ENCODE measurements at places on chromosomes 3 and 15. TPM values are rescaled to one million over a fixed set of nuclear protein-coding genes. Genes with fewer than 3 reads are reported as not detected.

Gene USP50
- polyA plus RNA-seq, result not detected

Gene GOLGA8S
- polyA plus RNA-seq, result 0.08 TPM

- no peak for DNase-seq
- no peak overlapping the region for H3K27ac ChIP-seq
- no peaks in the 10 kb centered on the region for H3K27me3 ChIP-seq
- no peaks in the 10 kb centered on the region for H3K36me3 ChIP-seq
These were observed 25.9 kb downstream of the MELTF start for GRCh38 chr3:197003461-197004385.

DNA sequence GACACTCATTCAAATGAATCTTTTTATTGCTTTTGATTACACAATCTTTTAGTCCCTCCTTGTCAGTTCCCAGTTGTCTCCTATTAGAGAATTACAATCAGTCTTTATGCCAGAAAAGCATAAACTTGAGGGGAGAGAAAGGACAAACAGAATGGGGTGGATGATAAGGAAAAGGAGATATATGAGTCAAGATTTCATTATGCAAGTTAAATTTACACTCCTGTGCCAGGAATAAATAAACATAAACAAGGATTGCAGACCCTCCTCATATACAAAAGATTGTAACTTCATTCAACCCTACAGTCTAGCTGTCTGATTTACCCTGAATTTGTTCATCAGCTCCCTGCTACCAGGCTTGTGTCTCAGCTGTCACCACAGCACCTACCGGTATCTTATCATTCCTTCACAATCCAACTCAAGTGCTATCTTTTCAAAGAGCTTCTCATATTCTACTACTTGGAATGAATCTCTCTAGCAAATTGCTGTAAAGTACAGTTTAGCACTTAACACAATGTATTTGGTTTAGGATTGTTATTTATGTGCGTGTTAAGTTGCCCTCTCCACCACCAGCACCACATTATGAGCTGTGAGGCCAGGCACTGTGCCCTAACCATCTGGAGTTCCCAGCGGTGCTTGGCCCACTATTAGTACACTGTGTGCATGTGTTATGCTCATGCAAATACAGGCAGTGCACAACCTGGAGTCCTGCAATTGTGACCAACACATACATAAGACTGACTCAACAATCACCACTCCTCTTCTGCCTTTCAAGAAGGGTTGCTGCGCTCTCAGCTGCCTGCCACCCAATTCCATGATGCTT lies 504.1 kb downstream of the TBL1XR1 start:
- DNase-seq, result no peak
- H3K27ac ChIP-seq, result no peak overlapping the region
- no peaks in the 10 kb centered on the region for H3K27me3 ChIP-seq
- H3K4me3 ChIP-seq, result no peak overlapping the region
- peaks cover 3% of the 10 kb centered on the region for H3K4me1 ChIP-seq

GRCh38 chr3:159032311-159032710 lies 230.5 kb downstream of the MFSD1 start:
- H3K27me3 ChIP-seq, result no peaks in the 10 kb centered on the region
- H3K27ac ChIP-seq, result no peak overlapping the region
- no peaks in the 10 kb centered on the region for H3K4me1 ChIP-seq
- H3K4me3 ChIP-seq, result no peak overlapping the region

DNA sequence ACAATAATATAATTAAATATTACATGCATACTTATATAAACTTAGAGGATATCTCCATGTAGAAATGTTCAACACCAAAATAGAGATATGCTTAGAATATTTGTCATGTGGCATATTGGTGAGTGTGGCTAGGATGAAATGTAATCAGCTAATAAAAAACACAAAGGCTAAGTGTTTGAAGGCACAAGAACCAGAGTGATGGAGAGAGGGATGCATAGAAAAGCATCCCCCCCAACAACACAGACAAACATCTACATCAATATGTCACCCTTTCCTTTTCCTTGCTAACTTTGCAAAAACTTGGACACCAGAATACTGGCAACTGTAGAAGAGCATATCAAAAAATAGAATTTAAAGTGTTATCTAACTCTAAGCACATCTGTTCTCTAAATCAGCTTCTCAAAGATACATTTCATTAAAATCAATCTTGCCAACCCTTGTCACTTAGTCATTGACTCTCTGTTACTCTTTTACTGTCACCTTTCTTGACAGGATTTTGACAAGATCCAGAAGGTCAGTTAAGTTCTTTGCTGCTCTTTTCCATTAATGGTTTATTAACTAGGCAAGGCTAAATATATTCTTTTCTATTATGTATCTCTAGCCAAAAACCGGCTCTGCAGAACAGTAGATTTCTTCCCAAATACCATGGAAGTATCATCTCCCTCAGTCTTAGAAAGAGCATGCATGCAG lies 695.9 kb downstream of the OTOL1 start:
- no peaks in the 10 kb centered on the region for H3K36me3 ChIP-seq
- no peak overlapping the region for H3K27ac ChIP-seq
- no peaks in the 10 kb centered on the region for H3K4me1 ChIP-seq
- no peak overlapping the region for H3K4me3 ChIP-seq

DNA sequence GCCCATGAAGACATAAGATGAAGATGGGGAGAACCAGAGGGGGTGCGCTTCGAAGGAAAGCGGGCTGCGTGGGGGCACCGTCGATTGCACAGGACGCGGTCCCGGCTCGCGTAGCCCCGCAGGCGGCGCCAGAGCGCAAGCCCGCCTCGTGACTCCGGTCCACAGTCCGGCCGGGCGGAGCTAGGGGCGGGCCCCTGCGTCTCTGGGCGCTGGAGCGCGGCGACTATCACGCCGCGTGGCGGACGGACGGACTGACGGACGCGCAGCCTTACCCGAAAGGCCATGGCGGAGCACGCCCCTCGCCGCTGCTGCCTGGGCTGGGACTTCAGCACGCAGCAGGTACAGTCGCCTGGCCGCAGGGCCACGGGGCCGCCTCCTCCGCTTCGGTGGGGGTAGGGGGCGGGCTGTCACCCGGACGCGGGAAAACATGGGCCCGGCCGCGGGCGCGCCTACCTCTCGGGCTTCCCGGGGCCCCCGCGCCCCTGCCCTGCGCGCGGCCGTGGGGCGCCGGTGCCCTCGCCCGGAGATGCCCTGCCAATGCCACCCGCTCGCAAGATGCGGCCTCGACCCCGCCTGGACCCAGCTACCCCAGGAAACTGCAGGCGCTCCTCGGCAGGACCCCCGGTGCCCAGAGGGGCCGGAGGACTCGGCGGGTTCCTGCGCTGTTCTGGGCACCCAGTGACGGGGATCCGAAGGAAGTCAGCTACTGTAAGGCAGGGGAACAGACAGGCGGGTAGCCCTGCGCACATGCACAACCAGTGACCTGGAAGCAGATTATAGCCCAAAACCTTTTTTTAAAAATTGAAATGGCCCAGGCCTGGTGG lies at the start of gene XYLB:
Gene XYLB (plus strand): TSS at position 199 of the 824 bp plus-strand sequence. CDS start 84 bp downstream, at position 283.
- DNase-seq, result peak; percentile 88
- H3K27ac ChIP-seq, result no peak within 1 kb of the TSS
- H3K27me3 ChIP-seq, result no peaks in the 10 kb centered on the region
- no peaks in the 10 kb centered on the region for H3K36me3 ChIP-seq

- H3K4me1 ChIP-seq, result no peaks in the 10 kb centered on the region
- no peaks in the 10 kb centered on the region for H3K36me3 ChIP-seq
These were observed 43.8 kb upstream of the SLCO2A1 start for GRCh38 chr3:134073583-134073945.

DNA sequence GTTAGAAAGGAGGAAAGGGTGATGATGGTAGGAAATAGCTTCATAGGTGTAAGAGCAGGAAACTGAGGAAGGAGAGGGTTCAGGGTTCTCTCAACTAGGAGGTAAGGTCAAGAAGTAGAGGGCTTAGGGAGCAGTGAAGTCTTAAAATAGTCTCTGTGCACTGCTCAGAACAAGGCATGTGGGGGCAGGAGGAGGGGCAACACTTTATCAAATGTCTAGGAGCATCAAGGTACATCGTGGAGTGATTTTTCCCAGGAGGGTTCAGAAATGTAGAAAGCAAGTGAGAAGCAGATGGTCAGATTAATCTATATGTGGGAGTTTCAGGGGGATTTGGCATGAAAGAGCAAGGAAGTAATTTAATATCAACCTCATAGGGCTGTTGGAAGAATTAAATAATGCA lies 58.8 kb downstream of the TNIK start:
- no peaks in the 10 kb centered on the region for H3K4me1 ChIP-seq
- H3K27me3 ChIP-seq, result no peaks in the 10 kb centered on the region
- H3K4me3 ChIP-seq, result no peak overlapping the region
- H3K27ac ChIP-seq, result no peak overlapping the region
- no peaks in the 10 kb centered on the region for H3K36me3 ChIP-seq

GRCh38 chr15:31177951-31178350 lies 76.4 kb upstream of the TRPM1 start:
- no peaks in the 10 kb centered on the region for H3K36me3 ChIP-seq
- H3K27ac ChIP-seq, result no peak overlapping the region
- no peaks in the 10 kb centered on the region for H3K4me1 ChIP-seq
- DNase-seq, result no peak
- H3K27me3 ChIP-seq, result no peaks in the 10 kb centered on the region

DNA sequence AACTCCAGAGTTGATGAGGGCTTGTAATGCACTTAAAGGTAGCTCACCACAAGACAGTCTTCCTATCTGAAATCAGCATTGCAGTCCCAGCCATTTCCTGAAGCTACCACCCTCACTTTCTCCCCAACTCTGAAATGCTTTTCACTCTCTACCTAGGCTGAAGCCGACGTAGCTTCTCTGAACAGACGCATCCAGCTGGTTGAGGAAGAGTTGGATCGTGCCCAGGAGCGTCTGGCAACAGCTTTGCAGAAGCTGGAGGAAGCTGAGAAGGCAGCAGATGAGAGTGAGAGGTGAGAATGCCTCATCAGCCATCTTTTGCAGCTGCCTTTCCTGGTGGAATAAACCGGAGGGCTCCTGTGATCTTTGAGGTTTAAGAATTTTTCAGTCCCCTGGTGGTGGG lies 14.3 kb downstream of the TPM1 start:
- no peaks in the 10 kb centered on the region for H3K27me3 ChIP-seq
- no peak for DNase-seq
- H3K4me3 ChIP-seq, result no peak overlapping the region

- no peaks in the 10 kb centered on the region for H3K27me3 ChIP-seq
- no peak for DNase-seq
- no peaks in the 10 kb centered on the region for H3K4me1 ChIP-seq
These were observed 152.3 kb downstream of the ZBTB20 start for GRCh38 chr3:114994554-114995341.

DNA sequence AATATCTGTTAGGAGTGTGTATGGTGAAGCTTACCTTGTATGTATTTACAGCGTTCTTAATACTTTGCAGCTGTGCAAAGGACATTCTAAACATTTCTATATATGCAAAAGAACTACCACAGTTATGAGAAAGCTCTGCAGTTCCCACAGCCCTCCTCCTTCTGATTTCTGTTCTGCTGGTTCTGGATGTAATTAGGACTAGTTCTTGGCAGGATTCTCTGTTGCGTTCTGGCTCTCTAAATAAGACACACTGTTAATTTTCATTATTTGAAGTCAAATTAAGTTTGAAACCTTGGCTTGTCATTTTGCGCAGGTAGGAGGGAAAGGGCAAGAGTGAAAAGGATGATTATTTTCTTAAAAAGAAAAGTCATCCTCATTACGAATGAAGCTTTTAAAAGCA lies 76.4 kb downstream of the FNDC3B start:
- H3K27me3 ChIP-seq, result no peaks in the 10 kb centered on the region
- H3K36me3 ChIP-seq, result no peaks in the 10 kb centered on the region
- no peak overlapping the region for H3K4me3 ChIP-seq
- no peaks in the 10 kb centered on the region for H3K4me1 ChIP-seq
- no peak overlapping the region for H3K27ac ChIP-seq
- DNase-seq, result no peak

GRCh38 chr3:19947549-19948225 lies 790 bp downstream of the RAB5A start:
- peak overlapping the region; percentile 88 for H3K4me3 ChIP-seq
- H3K27ac ChIP-seq, result peak overlapping the region; percentile 99
- peaks cover 40% of the 10 kb centered on the region for H3K4me1 ChIP-seq
- peak; percentile 66 for DNase-seq
- H3K36me3 ChIP-seq, result no peaks in the 10 kb centered on the region

DNA sequence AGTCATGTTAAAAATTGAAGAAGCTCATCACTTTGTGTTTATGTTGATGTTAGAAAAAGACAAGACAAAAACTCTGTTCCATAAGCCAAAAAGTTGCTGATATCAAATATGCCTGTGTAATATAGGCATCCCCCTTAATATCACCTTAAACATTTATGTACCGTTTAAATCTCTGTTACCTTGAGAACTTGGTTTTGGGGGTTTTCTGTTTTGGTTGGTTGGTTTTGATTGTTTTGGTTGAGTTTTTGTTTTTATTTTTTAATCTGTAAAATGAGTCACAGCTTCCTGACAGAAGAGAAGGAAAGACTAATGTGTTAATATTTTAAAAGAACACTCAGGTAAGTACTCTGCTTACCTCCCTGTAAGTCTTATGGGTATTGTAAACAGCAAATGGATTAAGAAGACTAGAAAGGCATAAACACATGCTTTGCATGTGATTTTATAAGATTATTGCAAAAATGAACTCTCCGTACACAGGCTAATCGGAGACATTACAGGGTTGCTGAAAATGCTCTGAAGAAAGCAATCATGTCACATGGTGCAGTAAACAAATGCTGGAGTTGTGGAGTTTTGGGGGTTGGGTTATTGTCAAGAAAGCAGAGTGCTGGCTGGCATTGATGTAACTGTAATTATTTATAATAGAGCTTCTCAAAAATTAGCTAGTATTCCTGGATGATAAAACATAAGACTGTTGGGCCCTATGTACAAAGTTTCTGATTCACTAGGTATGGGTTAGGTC lies 69.5 kb upstream of the MBNL1 start:
- H3K4me3 ChIP-seq, result no peak overlapping the region
- no peaks in the 10 kb centered on the region for H3K36me3 ChIP-seq
- H3K27ac ChIP-seq, result no peak overlapping the region
- H3K27me3 ChIP-seq, result no peaks in the 10 kb centered on the region

DNA sequence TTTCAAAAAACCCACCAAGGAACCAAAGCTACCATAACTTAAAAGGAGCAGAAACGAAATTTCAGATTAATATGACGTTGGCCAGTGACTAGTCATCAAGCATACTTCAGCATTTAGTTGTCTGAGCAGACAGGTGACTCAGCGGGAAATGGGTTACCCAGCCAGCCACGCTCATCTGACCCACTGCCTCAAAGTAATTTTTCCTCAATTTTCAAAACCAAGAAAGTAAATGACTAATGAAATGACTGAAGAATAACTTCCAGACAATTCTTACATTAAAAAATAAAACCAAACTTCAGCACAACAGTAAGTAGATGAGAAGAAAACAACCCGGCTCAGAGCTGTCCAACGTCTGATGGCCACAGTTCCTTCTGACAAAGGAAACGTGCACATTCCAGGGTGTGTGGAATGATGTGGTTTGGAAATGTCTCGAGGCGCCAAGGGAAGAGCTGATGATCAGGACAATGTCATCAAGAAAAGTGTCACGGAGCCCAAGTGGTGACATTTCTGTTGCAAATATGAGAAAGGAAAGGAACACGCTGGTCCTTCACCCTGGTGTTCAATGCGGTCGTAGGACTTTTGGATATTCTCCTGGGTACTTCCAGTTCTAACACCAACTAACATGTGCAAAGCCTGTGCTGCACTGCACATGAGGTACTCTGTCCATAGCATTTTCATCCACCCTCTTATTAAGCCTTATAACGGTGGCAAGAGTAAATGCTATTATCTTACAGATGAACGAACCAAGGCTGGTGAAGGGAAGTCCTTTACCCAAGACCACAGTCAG lies 79.1 kb downstream of the FOXP1 start:
- no peaks in the 10 kb centered on the region for H3K36me3 ChIP-seq
- H3K27me3 ChIP-seq, result no peaks in the 10 kb centered on the region
- H3K4me3 ChIP-seq, result no peak overlapping the region
- DNase-seq, result peak; percentile 12
- H3K4me1 ChIP-seq, result no peaks in the 10 kb centered on the region

- no peaks in the 10 kb centered on the region for H3K27me3 ChIP-seq
- H3K4me1 ChIP-seq, result peaks cover 18% of the 10 kb centered on the region
- peak; percentile 41 for DNase-seq
- H3K36me3 ChIP-seq, result no peaks in the 10 kb centered on the region
- H3K4me3 ChIP-seq, result no peak overlapping the region
- no peak overlapping the region for H3K27ac ChIP-seq
These were observed 251.5 kb downstream of the CLSTN2 start for GRCh38 chr3:140186421-140186920.

Measured in adrenal gland (tissue), 19 donors.